Brain (organoid and tissue), 16 donors: ENCODE measurements at places on chromosomes 1 and 21. TPM values are rescaled to one million over a fixed set of nuclear protein-coding genes. Genes with fewer than 3 reads are reported as not detected.

DNA sequence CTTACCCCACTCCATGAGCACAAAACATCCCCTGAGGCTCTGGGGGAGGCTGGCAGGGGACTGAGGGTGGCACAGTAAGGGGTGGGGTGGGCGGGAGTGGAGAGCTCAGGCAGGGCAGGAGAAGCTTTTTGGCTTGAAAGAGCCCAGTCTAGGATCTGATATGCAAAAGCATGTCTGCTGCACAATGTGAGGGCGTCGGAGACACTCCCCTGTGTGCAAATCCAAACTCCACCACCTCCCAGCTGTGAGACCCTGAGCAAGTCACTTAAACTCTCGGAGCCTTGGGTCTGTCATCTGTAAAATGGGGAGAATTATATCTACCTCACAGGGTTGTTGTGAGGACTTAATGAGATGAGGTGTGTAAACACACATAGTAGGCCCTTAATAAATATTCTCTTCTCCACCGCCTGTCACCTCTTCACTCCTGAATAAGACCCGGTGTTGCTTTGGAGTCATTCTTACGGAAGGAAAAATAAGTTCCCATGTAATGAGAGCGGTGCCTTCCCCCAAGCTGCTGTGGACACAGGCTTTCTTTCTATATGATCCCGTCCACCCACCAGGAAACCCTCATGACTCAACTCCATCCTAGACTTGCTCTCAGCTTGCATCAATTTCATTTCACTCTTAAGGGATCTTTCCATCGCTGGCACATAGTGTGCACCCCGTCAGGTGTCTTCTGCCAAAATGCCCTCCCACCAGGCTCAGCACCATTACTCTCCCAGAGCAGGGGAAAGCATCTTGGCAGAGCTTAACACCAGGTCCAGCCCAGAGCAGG, 12.5 kb downstream of the KCNN3 start:
- no peak for DNase-seq

GRCh38 chr1:52850951-52851350, 8.4 kb downstream of the ZYG11A start:
- DNase-seq = no peak

- no peak for DNase-seq
Observed at GRCh38 chr1:41698916-41699860, 214.7 kb upstream of the EDN2 start.

- no peak for DNase-seq
Observed at GRCh38 chr1:157678721-157679120, 21.8 kb downstream of the FCRL3 start.

DNA sequence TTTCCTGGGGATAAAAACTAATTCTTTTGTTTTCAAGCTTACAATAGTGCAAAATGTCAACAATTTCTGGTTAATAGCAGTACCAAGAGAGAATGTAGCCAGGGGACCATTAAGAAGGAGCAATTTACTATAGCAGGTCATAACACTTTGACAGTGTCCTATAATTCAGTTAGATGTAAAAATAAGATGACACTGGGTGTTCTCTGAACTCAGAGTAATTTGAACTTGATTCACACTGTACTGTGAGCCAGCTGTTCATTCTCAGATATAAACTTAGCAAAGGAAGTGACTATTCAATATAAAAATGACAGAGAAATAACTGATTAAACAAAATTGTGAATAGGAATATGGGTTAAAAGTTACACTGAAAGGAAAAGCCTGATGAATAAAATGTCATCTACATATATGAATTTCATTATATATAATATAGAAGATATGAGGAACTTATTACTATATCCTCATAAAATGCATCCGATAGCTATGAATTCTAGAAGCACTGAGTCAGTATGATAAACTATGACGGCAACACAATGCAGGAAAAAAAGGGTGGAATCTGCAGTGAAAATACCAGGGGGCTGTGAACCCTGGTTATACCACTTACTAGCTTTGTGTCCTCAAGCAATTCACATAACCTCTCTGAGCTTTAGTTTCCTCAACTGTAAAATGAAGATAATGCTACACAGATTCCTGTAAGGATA, 135.9 kb downstream of the ACBD6 start:
- DNase-seq = no peak

GRCh38 chr21:43354026-43354420, 72.9 kb downstream of the SIK1 start:
- DNase-seq = no peak

The POLR3GL gene
- 47.1 TPM for polyA plus RNA-seq

The RGS18 gene
- polyA plus RNA-seq = not detected

The GPR25 gene
- not detected for polyA plus RNA-seq

The SEC16B gene
- polyA plus RNA-seq = 1.1 TPM
